ENCODE measurements at places on chromosomes 1 and 21.
A peak's percentile ranks its signal among the peaks of the same experiment; 100 is the strongest.

- DNase-seq, result peak; percentile 95
Observed at GRCh38 chr1:156892190-156893047, 1.1 kb upstream of the PEAR1 start.

GRCh38 chr1:69645477-69645876, 77.8 kb downstream of the LRRC7 start:
- no peak for DNase-seq

DNA sequence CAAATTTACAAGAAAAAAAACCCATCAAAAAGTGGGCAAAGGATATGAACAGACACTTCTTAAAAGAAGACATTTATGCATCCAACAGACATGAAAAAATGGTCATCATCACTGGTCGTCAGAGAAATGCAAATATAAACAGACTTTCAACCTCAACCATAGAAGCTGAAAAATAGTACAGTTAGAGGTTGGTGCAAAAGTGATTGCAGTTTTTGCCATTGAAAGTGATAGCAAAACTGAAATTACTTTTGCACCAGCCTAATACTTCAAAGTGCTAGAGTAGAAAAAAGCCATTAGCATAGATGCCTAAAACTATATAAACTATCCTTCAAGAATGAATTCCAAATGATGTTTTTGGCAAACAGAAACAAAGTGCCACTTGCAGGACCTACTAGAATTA, 365.8 kb upstream of the DPYD start:
- DNase-seq, result no peak

DNA sequence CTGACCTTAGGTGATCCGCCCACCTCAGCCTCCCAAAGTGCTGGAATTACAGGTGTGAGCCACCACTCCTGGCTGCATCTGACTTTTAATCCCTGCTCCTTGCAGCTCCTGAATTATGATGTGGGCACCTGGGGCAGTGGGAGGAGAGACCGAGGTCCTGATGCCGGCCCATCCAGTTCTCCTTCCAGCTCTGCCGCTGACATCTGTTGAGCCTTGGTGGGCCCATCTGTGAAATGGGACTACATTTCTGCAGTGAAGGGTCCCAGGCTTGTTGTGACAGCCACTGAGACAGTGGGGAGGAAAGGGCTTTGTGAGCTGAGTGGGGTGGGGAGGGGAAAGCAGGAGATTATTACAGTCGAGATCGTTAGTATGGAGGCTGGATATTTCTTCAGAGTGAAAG, 11.8 kb downstream of the PLA2G2F start:
- DNase-seq, result no peak

GRCh38 chr1:67058761-67059160, 4.8 kb upstream of the SLC35D1 start:
- no peak for DNase-seq

GRCh38 chr1:63630238-63630637, 37.0 kb downstream of the PGM1 start:
- DNase-seq, result no peak

GRCh38 chr1:176857632-176858031, 306.9 kb downstream of the ASTN1 start:
- no peak for DNase-seq

GRCh38 chr1:157194731-157195520, 56.7 kb upstream of the ETV3 start:
- DNase-seq, result no peak

GRCh38 chr1:57603696-57604095, 179.8 kb upstream of the DAB1 start:
- DNase-seq, result no peak

DNA sequence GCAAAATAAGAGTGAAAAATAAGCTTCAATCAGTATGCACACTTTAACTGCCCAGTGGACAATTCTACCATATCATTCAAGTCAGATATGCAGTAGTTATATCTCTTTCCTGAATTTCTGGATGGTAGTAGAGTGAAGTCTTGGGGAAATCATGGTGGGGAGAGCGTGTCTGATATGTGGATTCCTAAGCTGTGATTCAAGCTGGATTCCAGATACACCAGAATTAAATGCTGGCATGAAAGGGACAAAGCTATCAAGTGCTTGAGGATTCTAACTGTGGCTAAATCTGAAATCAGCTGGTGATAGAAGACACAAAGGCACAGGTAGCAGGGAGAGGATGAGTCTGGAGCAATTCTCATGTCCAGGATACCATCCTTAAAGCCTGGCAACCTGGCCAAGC, 323.5 kb downstream of the DUSP10 start:
- peak; percentile 51 for DNase-seq

- no peak for DNase-seq
Observed at GRCh38 chr1:221998781-221999180, 256.9 kb upstream of the DUSP10 start.

DNA sequence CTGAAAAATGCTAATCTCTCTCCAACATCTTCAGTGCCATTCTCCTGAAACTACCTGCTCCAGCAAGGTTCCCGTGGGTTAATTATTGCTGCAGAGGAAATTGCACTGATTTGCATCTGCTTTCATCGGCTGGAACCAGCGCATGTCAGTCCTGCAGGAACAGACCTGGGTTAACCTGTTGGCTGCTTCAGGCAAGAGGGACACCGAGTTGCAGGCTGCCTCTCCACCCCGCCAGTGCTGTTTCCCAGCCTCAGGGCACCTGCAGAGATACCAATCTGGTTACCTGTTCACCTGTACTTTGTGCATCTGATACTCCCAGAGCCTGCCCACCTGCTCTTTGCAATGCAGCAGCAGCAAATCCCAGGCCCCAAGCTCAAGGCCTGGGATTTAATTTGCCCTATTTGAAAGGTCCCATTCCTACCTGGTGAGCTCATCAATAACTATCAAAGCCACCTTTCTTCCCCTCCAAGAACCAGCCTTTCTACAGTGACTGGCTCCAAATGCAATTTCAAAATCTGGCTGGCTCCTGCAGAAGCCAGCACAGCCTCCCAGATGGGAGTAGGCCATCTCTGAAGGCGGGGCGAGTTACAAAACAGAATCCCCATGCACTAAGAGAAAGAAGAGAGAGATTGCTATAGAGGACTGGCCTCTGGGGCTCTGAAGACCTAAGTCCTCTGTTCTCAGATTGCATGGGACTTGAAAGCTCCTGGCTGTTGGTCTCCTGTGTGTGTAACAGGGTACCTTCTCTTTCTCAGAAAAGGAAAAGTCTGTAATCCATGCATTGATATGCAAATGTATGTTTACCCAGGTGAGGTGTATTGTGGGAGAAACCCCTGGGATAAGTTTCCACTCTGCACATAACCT, 67.8 kb downstream of the TOMM20 start:
- DNase-seq, result peak; percentile 57

Data from GM03348 (cell line).